ENCODE measurements at places on chromosomes 7 and 10. TPM values are rescaled to one million over a fixed set of nuclear protein-coding genes. Genes with fewer than 3 reads are reported as not detected.

DNA sequence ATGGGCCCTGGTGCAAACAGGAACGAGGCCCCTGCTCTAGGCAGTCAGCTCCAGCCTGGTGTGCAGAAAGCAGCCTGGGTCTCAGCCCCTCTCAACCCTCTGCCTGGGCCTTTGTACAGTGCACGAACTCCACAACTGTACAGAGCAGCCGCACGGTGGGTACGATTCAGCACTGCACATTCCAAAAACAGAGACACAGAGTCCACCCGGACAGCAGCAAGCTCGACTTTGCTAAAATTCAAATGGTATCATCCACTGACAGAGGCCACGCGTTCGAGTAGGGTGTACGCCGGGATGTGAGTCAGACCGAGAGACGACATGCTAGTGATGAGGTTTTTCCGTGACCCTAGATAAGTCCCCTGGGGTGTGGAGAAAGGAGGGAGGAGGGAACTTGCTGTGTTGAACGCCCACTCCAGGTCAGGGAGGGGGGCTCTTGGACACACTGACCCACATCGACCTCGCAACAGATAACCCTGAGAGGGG is 65.6 kb upstream of the PDGFA start:
- peak; percentile 91 for DNase-seq

CCDC6 gene
- total RNA-seq = 35.8 TPM

DNA sequence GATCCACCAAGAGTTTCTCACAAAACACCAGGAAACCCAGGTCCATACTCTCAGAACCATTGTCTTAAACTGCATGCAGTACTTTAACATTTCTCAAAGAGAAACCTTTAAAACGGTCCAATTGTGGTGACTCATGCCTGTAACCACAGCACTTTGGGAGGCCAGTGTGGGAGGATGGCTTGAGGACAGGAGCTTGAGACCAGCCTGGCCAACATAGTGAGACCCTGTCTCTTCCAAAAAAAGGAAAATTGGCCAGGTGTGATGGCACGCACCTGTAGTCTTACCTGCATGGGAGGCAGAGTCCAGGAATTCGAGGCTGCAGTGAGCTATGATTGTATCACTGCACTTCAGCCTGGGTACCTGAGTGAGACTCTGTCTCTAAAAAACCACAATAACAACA is 97.5 kb upstream of the OIT3 start:
- DNase-seq = peak; percentile 11

- DNase-seq = no peak
Observed at GRCh38 chr7:155188821-155189581, 108.7 kb upstream of the INSIG1 start.

STEAP4 gene
- not detected for total RNA-seq

DDX21 gene
- 192 TPM for total RNA-seq

GRCh38 chr7:127392182-127392565 is 334 bp downstream of the ZNF800 start:
- DNase-seq = peak; percentile 73

DNA sequence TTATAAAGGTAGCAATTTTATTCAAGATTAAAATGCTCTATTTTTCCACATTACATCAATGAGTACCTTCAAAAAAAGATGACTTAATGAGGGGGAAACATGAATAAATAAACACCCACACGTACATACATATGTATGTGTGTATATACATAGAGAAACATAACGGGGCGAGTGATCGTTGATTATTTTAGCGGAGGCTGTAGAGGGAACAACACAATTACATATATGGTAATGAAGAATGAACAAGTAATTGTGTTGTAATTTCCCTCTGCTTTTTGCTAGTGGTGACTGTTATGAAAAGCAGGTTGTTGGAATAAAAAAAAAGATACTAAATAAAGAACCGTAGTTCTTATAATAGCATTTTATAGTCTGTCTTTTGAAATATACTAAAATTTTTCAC is 63.2 kb downstream of the CACNB2 start:
- no peak for DNase-seq

DNA sequence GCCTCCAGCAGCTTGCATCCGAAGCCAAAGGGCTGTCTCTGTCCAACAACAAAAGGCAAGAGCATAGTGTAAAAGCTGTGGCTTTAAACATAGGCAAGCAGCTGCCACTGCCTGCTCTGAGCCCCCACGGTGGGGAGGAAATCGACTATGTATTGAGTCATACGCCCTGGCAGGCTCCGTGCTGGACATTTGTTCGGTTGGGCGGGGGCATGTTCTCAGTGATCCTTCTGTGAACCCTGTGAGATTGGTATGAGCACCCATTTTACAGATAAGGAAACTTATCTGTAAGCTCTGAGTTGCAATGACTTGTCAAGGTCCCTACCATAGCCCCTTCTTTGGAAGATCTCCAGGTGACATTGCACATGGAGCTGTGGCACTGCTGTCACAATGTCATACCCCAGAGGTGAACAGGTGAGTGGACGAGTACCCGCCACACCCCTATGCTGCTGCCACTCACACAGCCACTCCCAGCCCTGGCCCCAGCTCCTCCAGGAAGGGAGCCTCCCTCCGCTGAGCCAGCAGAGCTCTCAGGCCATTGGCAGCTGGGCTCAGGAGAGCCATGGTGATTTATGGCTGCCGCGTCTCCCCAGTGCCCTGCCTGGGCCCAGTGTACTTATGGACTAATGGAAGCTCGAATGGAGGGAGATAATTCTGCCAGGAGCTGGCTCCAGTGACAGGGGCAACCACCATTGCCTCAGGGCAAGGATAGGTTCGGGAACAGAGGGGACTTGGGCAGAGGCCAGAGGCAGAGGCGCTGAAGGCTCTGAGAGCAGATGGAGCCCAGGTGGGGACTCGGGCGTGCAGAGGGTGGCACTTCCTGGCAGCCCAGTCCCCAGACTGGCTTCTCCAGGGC is 43.7 kb downstream of the UNC5B start:
- DNase-seq = no peak

PAPOLB gene
- not detected for total RNA-seq

INA gene
- total RNA-seq = 0.27 TPM

GRCh38 chr7:25084821-25085220 is 40.2 kb downstream of the CYCS start:
- DNase-seq = no peak

- DNase-seq = no peak
Observed at GRCh38 chr10:124615259-124615658, 128.9 kb downstream of the FAM53B start.

R3HCC1L gene
- 15.7 TPM for total RNA-seq

ITPRIP gene
- total RNA-seq = 18.9 TPM

MMRN2 gene
- not detected for total RNA-seq

DNA sequence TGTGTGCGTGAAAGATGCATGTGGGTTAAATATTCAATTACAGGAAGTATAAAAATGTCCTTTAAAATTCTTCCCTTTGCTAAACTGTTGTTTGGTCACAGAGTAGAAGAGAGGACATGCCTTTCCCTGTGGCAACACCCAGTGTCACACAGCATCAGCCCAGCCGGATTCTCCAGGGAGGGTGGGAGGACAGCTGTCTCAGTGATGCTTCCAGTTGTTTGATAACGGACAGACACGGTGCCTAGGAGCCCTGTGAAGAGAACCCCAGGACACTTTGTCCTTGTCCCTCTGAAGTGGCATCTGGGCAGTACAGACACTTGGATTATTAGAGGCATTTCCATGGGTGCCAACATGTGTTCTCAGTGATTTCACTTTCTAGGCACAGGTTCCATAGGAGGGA is 306.6 kb upstream of the LRGUK start:
- DNase-seq = no peak
